Stimulated activated CD8-positive, alpha-beta memory T cell treated with anti-CD3 and anti-CD28 coated beads, Interleukin-4, amount 100 ng/mL, for 1 hour (primary cell): ENCODE measurements at places on chromosomes 16 and 17.
A peak's percentile ranks its signal among the peaks of the same experiment; 100 is the strongest.

DNA sequence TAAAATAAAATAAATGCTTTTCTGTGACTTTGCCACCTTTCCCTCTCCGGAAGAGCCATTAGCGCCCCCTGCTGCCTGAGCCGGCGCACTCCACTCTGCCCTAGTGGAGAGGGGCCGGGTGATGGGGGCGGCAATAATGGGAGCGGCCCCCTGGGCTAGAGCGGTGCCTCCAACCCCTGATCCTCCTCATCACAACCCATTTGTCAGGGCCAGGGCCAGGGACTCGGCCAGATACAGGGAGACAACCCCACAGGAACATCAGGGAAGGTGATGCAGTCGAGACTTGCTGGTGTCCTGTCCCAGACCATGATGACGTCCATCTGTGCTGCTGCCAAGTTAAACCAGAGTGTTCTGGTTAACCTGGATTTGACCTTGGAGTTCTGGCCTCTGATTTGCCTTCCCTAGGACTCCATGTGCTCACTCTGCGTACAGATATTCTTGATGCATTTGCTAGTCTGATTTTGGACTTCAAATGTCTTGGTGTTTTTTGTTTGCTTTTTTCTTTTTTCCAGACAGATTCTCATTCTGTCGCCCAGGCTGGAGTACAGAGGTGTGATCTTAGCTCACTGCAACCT, 46.1 kb upstream of the BPTF start:
- no peak for DNase-seq

DNA sequence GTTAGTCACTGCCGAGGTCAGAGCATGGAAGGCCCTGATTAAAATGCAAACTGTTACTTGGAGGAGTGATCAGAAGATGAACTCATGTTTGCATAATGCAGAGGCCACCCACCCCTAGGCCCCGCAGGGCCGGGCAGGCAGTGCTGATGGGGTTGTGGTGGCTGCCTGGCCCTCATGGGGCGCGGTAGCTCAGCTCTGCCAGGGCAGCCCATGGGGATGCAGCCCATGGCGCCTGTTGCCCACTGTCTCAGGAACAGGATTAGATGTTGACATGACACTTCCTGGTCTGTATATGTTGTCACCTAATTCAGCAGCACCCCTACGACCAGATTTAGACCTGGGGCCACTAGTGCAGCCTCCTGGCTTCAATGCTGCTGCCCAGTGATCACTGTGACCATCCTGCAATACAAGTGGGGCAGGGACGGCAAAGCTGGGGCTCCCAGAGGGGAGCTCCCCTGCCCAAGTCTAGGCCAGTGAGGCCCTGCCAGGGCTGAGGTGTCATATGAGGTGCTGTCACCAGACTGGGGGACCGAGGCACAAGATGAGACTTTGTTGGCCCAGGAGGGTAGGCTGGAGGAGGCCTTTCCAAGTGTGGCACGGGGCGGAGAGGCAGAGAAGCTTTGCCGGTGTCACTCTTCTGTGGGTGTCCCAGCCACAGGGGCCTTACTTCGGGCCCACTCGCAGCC, 49.1 kb downstream of the RAI1 start:
- no peak for DNase-seq

DNA sequence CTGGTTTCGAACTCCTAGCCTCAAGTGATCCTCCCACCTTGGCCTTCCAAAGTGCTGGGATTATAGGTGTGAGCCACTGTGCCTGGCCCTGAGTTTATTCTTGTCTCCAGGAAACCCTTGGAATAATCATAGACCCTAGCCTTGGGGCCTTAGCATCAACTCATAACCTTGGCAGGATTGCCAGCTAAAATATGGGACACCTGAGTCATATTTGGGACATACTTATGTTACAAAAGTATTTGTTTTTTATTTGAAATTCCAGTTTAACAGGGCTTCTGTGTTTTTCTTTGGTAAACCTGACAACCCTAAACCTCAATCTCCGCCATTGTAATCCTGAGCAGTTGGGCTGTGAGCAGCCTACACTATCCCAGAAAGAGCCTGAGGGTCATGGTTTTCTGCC, 28.6 kb upstream of the TNS4 start:
- no peak for DNase-seq

DNA sequence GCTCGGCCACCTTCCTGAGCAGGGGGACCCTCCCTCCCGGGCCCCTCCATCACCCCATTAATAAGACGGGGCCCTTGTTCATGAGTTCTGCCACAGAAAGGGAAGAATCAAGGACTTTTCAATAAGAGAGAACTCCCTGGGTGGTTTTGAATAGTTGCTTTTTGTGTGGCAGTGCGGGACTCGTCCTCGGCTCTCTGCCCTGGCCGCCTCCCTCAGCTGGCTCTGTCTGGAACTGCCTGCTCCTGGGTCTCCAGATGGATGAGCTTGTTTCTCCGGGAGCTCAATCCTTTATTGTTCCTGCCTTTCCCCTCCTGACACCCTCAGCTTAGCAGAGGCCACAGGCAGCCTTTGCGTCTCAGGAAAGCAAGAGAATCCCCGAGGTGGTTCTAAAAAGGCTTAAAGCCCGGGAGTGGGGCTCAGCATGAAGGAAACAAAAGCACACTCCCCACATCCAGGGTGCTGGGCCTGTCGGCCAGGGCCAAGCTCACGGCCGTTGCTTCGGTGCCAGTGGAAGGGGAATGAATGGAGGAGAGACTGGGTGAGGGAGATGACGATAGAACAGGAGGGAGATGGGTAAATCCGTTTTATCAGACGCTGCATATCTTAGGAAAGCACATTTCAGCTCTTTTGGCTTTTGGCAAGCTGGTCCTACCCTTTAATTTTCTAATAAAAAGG, 60.2 kb downstream of the RAI1 start:
- DNase-seq = no peak

- peak; percentile 57 for DNase-seq
Observed at GRCh38 chr17:39174920-39175694, 9.1 kb upstream of the ARL5C start.

DNA sequence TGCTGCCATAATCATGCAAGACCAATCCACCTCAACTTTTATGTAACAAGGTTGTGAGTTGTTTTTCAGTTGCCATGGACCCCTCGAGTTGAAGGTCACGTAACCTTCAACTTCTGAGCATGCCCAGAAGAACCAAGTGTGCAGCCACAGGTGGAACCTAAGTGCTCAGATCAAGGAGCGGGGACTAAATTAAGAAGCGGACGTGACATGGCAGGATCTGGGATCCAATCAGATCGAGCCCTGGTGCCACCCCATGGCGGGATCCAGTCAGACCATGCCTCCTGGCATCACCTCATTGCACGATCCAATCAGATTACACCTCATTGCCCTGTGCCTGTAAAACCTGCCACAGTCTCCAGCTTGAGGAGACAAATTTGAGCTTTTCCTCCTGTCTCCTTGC, 204.5 kb upstream of the CDH5 start:
- no peak for DNase-seq

GRCh38 chr16:11038777-11039176, 94.4 kb downstream of the CLEC16A start:
- no peak for DNase-seq

DNA sequence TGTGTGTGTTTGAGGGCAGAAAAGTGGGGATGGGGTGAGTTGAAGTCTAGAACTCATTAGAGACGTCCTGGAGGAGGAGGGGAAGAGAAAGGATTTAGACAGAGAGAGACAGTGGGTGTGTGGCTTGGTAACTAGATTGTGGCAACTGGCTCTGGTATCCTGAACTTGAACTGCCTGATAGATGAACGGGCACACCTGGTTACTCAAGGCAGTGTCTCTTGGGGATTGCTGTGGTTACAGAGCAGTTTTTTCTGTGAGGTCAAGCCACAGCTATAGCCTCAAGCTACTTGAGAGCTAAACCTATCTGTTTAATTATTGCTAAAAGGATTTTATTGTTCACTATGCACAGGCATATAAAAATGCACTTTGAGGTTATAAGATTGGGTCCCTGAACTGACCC, 29.8 kb upstream of the MYH2 start:
- no peak for DNase-seq

GRCh38 chr16:17345043-17345442, 125.7 kb downstream of the XYLT1 start:
- DNase-seq = no peak

GRCh38 chr17:7392696-7393612, 1.4 kb downstream of the PLSCR3 start:
- no peak for DNase-seq

- DNase-seq = no peak
Observed at GRCh38 chr16:19850131-19850817, 34.4 kb downstream of the GPRC5B start.

DNA sequence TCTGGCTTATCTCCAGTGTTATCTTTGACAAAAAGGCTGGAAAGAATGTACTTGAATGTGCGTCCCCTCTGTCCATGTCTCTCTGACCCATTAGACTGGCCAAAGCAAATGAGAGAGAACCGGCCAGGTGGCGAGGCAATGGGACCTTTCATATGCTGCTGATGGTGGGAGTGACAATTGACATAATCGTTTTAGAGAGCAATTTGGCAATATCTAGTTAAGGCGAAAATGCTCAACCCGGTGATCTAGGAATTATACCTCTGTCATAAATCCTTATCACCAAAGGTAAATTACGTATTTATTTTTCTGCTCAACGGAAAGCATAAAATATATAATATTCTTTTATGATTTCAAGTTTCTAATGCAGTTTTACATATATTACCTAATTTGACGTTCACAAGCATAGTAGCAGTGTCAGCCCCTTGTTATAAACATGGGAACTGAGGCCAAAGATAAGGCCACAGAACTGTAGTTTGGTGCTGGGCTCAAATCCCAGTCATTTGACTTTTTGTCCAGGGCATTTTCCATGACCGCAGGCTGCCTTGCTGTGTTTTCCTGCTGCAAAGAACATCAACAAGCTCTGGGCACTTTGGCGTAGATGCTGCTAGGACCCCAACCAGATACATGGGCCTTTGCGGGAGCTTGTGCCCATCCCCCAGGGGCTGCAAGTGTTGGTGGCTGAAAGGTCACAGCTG, 14.7 kb upstream of the SDK2 start:
- DNase-seq = no peak

- no peak for DNase-seq
Observed at GRCh38 chr16:69233124-69233523, 46.2 kb downstream of the SNTB2 start.

- DNase-seq = no peak
Observed at GRCh38 chr17:50918933-50919296, 52.8 kb upstream of the TOB1 start.

DNA sequence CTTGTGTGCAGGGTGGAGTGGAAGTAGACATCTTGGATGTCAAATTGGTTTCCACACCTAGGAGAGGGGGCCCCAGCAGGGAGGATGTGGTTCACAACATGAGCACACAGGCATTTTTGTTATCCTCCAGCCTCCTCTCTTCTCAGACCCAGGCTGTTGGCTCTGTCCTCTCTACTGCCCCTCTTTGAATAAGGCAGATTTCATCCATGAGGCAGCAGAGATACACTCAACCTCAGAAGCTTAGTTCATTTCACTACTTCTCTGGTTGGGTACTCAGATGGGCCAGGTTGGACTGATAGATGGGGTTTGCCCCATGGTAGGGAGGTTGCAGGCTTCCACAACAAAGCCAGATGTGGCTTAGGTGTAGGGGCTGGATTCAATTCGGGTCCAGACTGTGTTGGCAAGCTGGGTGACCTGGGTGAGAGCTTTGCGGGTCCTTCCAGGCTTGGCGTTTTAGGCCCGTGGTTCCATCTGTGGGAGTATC, 22.2 kb upstream of the NFATC3 start:
- DNase-seq = no peak

- no peak for DNase-seq
Observed at GRCh38 chr16:48378276-48378675, 6.9 kb downstream of the SIAH1 start.

- DNase-seq = no peak
Observed at GRCh38 chr16:63315229-63315628, 1279.0 kb upstream of the CDH8 start.

DNA sequence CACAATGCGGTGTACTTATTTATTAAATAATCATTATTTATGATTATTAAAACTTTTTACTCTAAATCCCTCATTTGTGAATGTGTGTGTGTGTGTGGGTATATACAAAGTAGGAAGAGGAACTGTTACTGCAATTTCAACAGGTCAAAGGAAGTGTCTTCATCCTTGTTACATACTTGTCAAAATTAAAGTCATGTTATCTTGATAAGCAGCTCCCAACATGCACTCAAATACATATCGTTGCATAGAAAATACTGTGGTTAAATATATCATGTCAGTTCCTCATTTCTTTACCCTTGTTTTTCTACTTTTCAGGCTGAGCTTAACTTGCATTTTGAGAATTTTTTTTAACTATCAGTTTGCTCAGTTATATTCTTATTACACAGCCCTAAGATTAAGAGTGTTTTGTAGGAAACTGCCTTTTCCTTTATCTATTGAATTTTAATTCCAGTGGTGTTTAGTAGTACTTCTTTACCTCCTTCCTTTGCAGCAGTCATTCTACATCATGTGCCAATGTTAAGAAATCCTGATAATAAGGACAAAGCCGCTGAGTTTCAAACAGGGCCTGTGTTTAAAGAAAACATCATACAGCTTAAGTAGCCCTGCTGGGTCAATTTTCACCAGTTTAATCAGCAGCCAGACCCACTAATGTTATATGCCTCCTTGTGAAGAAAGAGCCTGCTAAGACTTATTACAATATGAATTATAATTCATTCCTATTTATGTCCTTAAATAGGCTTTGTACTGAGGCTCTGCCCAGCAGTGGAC, 7.2 kb downstream of the EFCAB5 start:
- no peak for DNase-seq

- DNase-seq = no peak
Observed at GRCh38 chr17:49549691-49550678, 25.7 kb upstream of the NXPH3 start.

- DNase-seq = no peak
Observed at GRCh38 chr16:19175492-19176262, 7.6 kb downstream of the SYT17 start.

DNA sequence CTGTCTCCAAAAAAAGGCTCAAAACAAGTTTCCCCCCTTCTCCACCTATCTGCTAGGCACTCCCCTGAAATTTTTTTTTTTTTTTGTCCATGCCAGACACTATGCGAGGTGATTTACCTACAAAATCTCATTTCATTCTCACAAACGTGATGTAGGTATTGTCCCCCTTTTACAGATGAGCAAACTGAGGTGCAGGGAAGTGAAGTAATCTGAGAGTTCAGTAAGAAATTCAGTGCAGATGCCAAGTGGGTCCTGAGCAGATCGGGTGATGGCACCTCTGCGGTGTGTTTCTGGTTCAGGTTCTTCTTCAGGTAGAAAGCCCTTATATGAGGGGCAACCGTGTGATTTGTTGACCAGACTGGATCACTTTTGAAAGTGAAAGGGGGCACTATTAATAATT, 9.7 kb downstream of the TBKBP1 start:
- no peak for DNase-seq

- DNase-seq = no peak
Observed at GRCh38 chr16:80792031-80792430, 12.4 kb downstream of the CDYL2 start.

GRCh38 chr17:9002606-9003354, 18.5 kb upstream of the NTN1 start:
- no peak for DNase-seq
